Activated CD4-positive, CD25-positive, alpha-beta regulatory T cell treated with anti-CD3 and anti-CD28 coated beads, Interleukin-2, amount 50 U/mL, for 24 hours (primary cell): ENCODE measurements at places on chromosomes 6 and 20.
A peak's percentile ranks its signal among the peaks of the same experiment; 100 is the strongest.

DNA sequence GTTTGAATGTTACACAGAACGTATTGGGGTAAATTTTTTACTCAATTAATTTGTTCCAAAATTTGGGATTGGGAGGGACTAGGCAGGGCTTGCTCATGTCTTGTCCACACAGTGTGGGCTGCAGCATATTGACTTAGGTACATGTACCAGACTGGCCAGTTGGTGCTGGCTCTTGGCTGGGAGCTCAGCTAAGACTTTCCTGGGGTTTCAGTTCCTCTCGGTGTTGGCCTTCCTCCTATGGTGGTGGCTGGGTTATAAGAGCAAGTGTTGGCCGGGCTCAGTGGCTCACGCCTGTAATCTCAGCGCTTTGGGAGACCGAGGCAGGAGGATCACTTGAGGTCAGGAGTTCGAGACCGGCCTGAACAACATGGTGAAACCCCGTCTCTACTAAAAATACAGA is 4.9 kb downstream of the CENPQ start:
- no peak for ATAC-seq

- peak; percentile 34 for ATAC-seq
Measured at GRCh38 chr6:28218312-28219248, 6.5 kb upstream of the ZSCAN9 start.

DNA sequence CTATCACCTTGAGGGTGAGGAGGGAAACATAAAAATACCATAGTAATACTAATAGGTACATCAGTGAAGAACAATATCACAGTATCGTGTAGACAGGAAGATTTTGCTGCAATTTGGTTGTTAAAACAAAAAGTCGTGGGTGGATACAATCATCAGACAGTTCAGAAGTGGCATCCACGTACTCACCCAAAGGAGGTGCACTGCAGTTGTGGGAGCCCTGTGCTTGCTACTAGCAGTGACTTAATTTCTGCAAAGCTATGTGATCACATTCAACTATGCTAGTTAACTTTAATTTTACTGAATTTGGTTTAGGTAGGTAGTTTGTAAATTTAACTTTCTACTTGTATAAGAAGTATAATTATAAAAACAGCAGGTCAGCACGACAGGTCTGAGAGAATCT is 188.2 kb upstream of the SGK1 start:
- no peak for ATAC-seq

GRCh38 chr6:69580706-69581105 is 216.1 kb downstream of the LMBRD1 start:
- no peak for ATAC-seq

GRCh38 chr6:125255201-125255600 is 46.6 kb downstream of the HDDC2 start:
- no peak for ATAC-seq

GRCh38 chr6:105077596-105078385 is 102.0 kb downstream of the POPDC3 start:
- ATAC-seq = no peak

GRCh38 chr6:164749221-164750064 is 560.0 kb downstream of the C6orf118 start:
- ATAC-seq = no peak

DNA sequence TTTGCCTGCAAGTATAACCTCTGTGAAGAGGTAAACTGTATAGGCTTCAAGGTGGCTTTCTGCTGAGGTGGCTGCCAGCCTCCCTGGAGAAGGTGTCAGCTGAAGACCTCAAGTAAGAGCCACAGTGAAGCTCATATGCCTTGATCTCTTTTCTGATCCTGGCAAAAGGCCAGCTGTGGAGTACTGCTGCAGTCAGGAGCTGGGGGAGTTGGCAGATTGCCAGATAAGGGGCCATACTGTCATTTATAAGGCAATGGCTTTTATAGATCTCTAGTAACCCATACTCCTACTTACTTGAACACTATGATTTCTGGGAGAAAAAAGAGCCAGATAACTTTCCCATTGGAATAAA is 8.8 kb upstream of the CEP85L start:
- ATAC-seq = peak; percentile 9

- ATAC-seq = peak; percentile 87
Measured at GRCh38 chr20:44990425-44990824, 24.1 kb downstream of the STK4 start.
